ENCODE measurements at places on chromosomes 7 and 10.

DNA sequence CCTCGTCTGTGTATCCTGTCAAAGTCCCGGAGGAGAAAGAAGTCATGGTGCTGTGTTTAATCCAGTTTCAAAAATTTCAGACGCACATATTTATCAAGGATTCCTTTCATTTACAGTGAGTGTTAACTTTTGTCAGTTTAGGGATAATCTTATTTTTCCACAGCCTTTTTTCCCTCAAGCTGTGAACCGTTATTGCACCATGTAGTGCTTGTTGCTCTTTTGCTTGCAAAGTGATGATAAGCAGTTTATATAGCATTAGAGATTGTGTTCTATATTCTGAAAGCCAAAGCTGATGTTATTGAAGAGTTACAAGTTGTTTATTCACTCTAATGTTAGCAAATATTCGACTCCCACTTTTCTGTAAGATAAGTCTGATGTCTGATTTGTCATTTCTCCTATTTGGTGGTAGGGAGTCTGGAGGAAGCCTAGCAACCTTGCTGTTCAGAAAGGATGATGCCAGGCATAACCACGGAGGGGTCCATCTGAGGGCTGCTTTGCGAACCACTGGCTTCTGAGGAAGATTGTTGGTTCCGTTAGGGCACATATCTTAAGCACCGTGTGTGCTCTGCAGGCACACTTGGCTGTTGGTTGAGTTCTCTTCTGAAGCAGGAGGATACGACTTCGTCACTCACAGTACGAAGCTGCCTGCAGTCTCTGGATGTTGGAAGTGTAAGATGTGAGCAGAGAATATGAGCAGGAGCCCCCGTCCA is 11.7 kb downstream of the CCNY start:
- no peak for DNase-seq

DNA sequence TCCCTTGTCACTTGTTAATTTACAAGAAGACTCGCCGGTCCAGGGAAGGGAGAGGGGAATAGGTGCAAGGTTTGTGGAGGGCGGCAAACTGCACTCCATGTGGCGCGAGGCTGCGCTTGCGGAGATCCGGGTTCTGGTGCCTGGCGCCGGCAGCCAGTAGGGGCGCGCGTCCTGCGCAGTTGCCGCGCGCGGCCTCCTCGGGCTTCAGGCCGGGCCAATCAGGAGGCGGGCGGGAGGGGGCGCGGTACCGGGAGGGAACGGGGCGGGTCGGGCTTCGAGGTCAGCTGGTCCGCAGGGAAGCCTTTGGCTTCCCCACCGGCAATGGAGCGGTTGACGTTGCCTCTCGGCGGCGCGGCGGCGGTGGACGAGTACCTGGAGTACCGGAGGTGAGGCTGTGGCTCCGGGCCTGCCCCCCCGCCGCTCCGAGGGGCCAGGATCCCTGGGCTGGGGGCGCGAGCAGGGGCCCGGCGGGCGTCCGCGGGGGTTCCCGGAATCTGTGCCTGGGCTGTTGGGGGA is at the start of gene FAM221A:
FAM221A (plus strand) TSS at position 302 of the 516 bp plus-strand sequence; CDS start at position 322, 20 bp downstream.
- DNase-seq: peak; percentile 77

- no peak for DNase-seq
Observed at GRCh38 chr7:18505870-18506460, 10.4 kb downstream of the HDAC9 start.

DNA sequence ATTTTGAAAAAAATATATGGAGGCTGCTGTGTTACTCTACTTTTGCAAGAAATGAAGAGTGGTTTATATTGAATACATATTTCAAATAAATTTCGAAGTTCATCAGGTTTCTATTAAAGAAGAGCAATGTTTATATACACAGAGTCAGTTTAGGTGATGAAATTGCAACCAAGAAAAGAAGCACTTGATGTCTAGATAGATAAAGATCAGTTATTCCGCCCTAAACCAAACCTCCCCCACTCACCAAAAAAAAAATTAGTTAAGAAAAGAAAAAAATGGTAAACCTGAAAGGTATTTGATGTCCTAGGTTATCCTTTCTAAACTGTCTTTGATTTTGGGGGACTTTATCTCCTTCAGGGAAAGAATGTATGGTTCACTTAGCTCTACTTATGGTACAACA is 111.8 kb downstream of the SKIDA1 start:
- DNase-seq: no peak

- DNase-seq: no peak
Observed at GRCh38 chr7:108146070-108146842, 16.1 kb upstream of the LAMB4 start.

GRCh38 chr10:35675846-35676245 is 33.8 kb upstream of the FZD8 start:
- no peak for DNase-seq

DNA sequence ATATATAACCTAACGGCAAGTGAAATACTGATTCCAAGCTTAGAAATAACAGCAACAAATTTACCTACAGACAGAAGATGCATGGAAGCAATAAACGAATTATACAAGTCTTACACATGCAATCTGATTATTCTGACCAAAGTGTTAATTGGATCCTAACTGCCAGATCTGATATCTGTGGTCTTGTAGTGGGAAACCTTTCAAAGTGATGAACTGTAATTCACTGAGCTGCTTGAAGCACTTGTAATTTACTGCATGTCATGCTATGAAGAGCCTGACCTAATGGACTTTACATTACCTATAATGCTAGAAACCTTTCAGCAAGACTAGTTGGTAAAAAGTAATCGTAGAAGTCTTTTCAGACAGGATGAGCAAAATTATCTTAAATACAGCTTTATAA is 205.6 kb downstream of the FOXP2 start:
- DNase-seq: no peak

- DNase-seq: no peak
Observed at GRCh38 chr7:150435390-150436073, 14.9 kb upstream of the GIMAP8 start.

DNA sequence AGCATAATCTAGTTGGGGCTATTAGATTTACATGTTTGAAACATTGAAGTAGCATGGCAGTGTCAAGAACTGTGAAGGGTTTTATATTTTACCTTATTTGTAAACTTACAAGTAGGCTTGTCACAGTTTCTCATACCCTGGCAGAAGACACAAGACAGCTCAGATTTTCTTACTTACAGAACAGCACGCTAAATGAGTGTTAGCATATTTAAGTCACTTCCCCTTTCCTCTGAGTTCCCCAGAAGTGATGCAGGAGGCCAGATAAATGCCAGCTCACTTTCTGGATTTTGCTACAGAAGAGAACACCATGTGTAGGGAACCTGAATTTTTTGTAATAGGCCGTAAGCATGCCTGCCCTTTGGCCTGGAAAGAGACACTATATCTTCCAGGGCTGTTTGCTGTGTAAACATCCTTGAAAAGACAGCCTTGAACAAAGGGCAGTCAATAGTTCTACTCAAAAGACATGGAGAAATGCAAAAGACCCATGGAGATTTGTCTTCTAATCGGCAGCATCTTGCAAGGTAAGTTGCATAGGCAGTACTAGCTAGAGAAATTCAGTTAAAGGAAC is 279.1 kb downstream of the PHF14 start:
- no peak for DNase-seq

GRCh38 chr7:7665031-7665430 is 24.5 kb downstream of the UMAD1 start:
- DNase-seq: no peak
